ENCODE measurements at places on chromosomes 7 and 10. TPM values are rescaled to one million over a fixed set of nuclear protein-coding genes. Genes with fewer than 3 reads are reported as not detected.

Gene HMX3
- total RNA-seq = 0.11 TPM

Gene IL6
- 33.1 TPM for total RNA-seq

Gene UBE2D4
- total RNA-seq = 17.6 TPM

Gene PDIA4
- 242 TPM for total RNA-seq

Gene IL2RA
- not detected for total RNA-seq

Gene PIP
- not detected for total RNA-seq

Gene CADPS2
- 27.3 TPM for total RNA-seq

Gene VSTM4
- 20.1 TPM for total RNA-seq

Gene PNLIPRP2
- not detected for total RNA-seq

Gene PKD2L1
- not detected for total RNA-seq

Gene SPDYE5
- 0.13 TPM for total RNA-seq

Gene CPA2
- 0.43 TPM for total RNA-seq

Gene INA
- 0.13 TPM for total RNA-seq

Gene TMEM140
- total RNA-seq = 12.0 TPM

Gene H2BK1
- not detected for total RNA-seq

Gene EPC1
- total RNA-seq = 35.7 TPM

Gene GIMAP8
- total RNA-seq = not detected

Gene KLF14
- 0.13 TPM for total RNA-seq

Gene CFTR
- not detected for total RNA-seq

Gene OR13A1
- total RNA-seq = not detected

Gene PPIA
- 2,223 TPM for total RNA-seq

Gene CTAGE8
- 3.1 TPM for total RNA-seq
